Frontal cortex (tissue), 4 donors: ENCODE measurements at places on chromosomes 2 and 18. TPM values are rescaled to one million over a fixed set of nuclear protein-coding genes. Genes with fewer than 3 reads are reported as not detected.

NRP2 gene
- total RNA-seq: 26.1 TPM

HRH4 gene
- not detected for total RNA-seq

PMAIP1 gene
- total RNA-seq: 0.82 TPM

FIGN gene
- total RNA-seq: 1.2 TPM

NMS gene
- total RNA-seq: not detected

DNA sequence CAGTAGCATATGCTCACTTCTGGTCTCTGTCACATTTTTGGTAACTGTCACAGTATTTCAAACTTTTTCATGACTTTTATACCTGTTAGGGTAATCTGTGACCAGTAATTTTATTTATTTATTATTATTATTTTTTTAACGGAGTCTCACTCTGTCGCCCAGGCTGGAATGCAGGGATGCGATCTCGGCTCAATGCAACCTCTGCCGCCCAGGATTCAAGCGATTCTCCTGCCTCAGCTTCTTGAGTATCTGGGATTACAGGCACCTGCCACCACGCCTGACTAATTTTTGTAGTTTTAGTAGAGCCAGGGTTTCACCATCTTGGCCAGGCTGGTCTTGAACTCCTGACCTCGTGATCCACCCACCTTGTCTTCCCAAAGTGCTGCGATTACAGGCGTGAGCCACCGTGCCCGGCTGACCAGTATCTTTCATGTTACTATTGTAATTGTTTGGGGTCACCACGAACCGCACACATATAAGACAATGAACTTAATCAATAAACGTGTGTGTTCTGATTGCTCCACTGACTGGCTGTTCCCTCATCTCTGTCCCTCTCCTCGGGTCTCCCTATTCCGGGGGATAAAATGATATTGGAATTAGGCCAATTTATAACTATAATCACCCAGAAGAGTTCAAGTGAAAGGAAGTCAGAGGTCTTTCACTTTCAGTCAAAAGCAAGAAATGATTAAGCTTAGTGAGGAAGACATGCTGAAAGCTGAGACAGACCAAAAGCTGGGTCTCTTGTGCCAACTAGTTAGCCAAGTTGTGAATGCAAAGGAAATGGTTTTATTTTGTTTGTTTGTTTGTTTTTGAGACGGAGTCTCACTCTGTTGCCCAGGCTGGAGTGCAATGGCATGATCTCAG, 22.9 kb downstream of the TGIF1 start:
- DNase-seq: no peak

DNA sequence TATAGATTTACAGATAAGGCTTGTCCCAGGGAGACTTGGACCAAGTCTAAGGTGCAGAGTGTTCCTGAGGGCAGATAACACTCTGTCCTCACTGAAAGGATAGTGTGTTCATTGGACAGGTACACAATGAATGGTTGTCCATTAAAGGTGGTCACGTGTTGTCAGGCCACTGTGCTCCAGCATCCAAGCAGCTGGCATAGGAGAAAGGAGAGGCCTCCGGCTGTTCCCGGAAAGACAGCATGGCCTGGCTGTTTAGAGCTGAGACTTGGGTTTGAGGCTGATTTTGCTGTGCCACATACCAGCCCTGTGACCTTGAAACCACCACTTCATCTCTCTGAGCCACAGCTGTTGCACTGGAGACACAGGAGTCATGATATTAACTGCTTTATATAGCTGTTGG, 19.6 kb upstream of the SULT1C3 start:
- DNase-seq: no peak

DNA sequence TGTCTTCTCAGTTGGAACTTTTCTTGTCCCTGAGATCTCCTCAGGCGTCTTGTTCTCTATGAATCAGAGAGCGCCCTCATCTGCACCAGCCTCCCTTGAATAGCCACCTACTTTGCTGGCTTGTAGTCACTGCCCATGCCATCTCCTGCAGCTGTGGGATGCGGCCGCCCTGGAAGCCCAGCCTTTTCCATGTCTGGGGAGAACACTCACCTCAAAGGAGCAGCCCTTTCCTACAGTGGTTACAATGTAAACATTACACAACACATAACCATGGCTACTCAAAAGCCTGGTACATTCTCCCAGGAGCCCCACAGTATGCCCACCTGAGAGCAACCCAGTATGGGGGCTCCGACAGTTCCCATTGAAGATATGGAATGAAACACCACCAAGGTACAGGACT, 351.0 kb downstream of the EN1 start:
- no peak for DNase-seq

GRCh38 chr18:9716780-9717563, 8.9 kb downstream of the RAB31 start:
- no peak for DNase-seq

DNA sequence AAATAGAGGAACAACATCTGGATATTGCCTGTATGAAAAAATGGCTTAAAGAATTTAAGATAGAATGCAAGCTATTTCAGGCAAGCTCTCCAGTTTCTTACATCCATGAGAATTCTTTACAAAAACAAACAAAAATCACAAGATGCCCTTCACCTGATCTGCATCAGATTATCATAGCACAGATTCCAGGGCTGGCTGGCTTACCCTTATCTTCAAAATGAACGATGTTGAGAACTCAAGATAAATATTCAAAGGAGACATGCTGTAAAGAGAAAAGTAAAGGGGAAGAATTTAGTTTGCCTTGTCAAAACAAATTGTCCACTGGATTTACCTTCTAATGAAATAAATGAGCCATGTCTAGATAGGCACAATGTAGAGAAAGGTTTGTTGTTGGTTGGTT, 18.7 kb upstream of the SLC40A1 start:
- DNase-seq: no peak

GRCh38 chr2:49715597-49715996, 561.3 kb upstream of the FSHR start:
- no peak for DNase-seq

GRCh38 chr18:69840445-69840844, 107.2 kb downstream of the CD226 start:
- DNase-seq: no peak

- DNase-seq: no peak
Observed at GRCh38 chr2:237294460-237294859, 119.5 kb downstream of the COL6A3 start.

DNA sequence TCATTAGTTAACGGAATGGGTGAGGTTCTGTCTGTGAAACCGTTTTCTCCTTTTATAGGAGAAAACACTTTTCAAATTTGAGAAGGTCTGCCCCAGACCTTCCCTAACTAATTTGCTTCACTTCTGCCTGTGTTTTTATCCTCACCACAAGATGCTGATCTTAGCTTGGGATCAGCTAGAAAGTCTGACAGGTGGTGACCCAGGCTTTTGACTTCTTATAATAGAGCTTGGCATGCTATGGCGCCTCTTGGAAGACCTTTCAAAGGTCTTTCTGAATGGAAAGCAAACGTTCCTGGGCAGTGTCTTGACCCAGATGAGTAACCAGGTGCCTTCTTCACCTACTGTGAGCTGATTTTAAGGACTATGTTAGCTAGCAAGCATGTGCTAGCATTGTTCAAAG, 91.4 kb downstream of the LYPD6 start:
- DNase-seq: no peak
